ENCODE measurements at places on chromosomes 6 and 20. TPM values are rescaled to one million over a fixed set of nuclear protein-coding genes. Genes with fewer than 3 reads are reported as not detected.

GRCh38 chr6:713351-713750 is 20.4 kb upstream of the EXOC2 start:
- no peak overlapping the region for H3K4me3 ChIP-seq
- peaks cover 13% of the 10 kb centered on the region for H3K4me1 ChIP-seq

GRCh38 chr6:148746363-148747144 is at the start of gene UST:
Gene UST (plus strand): TSS chr6:148747030. CDS start chr6:148747431, 401 bp downstream.
- peaks cover 39% of the 10 kb centered on the region for H3K27me3 ChIP-seq
- peak; percentile 61 for DNase-seq
- peak within 1 kb of the TSS; percentile 97 for H3K4me3 ChIP-seq
- H3K27ac ChIP-seq: peak within 1 kb of the TSS; percentile 58
- no peaks in the 10 kb centered on the region for H3K36me3 ChIP-seq

DNA sequence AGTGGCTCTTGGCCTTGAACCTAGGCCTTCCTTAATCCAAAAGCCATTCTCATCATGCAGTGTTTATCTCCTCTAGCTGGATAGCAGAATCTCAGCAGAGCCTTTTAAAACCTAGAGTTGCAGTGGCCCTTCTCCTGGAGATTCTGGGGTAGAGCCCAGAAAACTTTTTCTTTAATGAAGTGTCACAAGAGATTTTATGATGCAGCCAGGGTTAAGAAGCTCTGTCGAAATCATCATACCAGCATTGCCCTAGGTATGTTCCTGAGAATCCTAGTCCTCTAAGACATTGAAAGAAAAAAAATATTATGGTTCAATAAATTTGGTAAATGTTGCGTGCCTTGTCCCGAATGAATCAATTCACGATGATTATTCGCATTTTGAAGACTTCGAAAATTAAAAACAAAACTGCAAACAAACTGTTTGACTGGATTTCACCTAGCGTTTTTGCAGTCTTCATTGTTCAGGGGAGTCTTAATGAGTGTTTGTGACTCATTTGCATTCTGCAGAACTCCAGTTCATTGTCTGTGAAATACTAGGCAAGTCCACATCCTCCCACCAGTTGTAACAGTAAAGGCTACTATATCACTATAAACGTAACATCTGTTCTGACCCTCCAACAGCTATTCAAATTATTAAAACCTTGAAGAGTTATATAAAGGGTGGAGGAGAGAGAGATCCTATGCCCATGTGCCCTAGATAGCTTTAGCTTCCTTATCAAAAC is 198.6 kb downstream of the UST start:
- H3K4me3 ChIP-seq: no peak overlapping the region
- DNase-seq: no peak
- no peaks in the 10 kb centered on the region for H3K27me3 ChIP-seq
- no peak overlapping the region for H3K27ac ChIP-seq

DNA sequence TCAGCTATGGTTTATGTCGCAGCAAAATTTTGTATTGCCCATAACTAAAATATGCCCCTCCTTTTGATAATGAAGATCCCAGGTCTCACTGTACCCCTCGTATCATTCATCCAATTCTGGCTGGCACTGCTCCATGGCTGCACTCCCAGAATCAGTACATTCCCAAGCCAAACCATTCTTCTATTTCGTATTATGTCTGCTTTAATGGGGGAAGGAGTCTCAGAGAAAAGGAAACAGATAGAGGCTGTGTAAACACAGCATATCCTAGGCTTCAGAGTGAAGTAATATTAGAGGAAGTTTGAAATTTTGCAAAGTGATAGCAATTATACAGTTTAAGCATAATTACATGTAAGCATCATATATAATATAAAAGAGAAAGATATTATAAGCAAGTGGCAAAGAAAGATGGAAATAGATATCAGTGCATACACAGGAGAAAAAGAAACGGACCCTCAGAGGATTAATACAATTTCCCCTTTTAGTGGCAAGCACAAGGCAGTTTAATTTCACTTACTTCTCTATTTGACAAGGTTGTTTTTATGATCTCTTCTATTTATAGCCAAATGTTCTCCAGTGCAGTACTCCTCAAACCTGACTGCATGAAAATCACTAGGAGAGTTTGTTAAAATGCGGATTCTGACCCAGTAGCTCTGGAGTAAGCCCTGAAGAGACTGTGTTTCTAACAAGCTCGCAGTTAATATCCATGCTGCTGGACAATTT is 56.5 kb upstream of the TENT5A start:
- no peaks in the 10 kb centered on the region for H3K36me3 ChIP-seq
- DNase-seq: no peak
- H3K27ac ChIP-seq: no peak overlapping the region
- no peak overlapping the region for H3K4me3 ChIP-seq
- no peaks in the 10 kb centered on the region for H3K4me1 ChIP-seq

DNA sequence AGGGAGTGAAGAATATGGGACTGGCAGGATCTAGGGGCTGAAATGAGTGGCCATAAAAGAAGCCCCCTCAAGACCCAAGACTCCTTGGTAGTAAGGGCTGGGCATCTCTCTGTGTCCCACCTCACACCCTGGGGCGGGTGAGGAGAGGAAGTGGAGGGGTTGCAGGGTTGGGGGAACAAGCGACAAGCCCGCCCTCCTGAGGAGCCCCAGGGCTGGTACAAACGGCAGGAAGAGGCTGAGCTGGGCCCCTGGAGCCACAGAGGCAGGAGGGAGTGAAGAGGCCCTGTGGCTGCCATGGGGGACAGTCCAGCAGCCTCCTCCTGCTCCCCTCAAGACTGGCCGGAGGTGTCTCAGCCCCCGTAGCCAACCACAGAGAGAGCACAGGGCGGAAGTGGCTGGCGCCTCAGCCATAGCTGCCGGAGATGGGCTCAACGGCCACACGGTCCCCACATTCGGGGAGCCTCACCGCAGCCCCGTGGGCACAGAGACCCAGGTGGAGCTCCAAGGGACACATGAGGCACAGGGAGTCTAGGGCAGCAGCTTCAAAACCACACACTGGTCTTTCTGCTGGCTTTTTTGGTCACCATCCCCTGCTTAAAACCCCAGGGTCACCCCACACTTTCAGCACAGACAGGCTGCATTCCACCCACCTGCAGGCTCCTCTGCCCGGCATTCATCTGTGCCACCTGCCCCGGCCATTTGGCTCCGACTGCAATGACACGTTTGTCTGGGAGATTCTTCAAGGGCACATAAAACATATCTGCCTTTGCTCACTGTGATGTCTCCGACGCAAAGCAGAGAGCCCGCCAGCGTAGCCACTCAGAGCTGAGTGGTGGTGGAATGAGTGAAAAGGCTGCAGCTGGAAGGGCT is 524 bp downstream of the C20orf203 start:
- H3K27me3 ChIP-seq: no peaks in the 10 kb centered on the region
- H3K27ac ChIP-seq: peak overlapping the region; percentile 13
- no peak overlapping the region for H3K4me3 ChIP-seq
- H3K4me1 ChIP-seq: peaks cover 20% of the 10 kb centered on the region

DNA sequence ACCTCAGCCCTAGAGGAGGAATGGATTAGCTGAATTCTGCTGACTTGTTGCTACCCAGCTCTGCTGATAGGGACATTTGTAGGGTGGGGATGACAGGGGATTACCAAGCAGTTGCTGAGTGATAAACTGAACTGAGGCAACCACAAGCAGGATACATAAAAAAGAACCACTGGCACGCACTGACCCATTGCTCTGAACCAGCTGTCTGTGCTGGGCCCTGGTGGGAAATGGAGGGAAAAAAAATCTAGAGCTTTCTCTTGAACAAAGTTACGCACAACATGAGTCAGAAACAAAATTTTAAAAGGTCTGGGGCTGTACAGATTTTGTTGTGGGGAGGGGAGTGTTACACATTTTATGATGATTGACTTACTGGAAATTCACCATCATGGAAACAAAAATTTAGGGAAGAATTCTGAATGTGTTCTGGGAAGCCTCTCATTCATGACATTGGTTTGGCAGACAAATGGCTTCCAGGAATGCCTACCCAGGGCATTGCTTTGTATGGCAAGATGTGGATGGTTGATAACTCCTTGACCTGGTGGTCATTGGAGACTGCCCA is 37.7 kb downstream of the FOXO3 start:
- H3K27me3 ChIP-seq: no peaks in the 10 kb centered on the region
- no peak overlapping the region for H3K27ac ChIP-seq
- no peaks in the 10 kb centered on the region for H3K36me3 ChIP-seq
- H3K4me1 ChIP-seq: peaks cover 11% of the 10 kb centered on the region
- no peak overlapping the region for H3K4me3 ChIP-seq

- H3K27me3 ChIP-seq: peaks cover 8% of the 10 kb centered on the region
- H3K27ac ChIP-seq: no peak overlapping the region
- no peaks in the 10 kb centered on the region for H3K4me1 ChIP-seq
- no peak for DNase-seq
- no peak overlapping the region for H3K4me3 ChIP-seq
- H3K36me3 ChIP-seq: no peaks in the 10 kb centered on the region
These were observed 15.7 kb upstream of the SAYSD1 start for GRCh38 chr6:39130691-39131090.

DNA sequence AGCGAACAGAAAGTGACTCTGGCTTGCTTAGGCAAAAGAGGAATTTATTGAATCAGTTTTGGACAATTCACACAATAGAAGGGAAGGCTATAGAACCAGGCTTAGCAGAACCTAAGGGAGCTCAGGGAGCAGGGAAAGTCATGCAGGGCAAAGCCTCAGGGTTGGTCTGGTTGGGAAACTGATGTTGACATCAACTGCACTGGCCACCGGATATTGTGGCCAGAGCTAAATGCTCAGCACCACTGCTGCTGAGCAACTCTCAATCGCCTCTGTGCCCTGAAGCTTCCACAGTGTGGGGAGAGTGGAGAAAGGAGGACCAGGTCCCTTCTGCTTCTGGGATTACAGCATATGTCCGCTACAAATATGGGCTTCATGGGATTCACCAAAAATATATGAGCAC is 93.3 kb upstream of the GCM1 start:
- no peaks in the 10 kb centered on the region for H3K36me3 ChIP-seq
- no peak for DNase-seq
- no peaks in the 10 kb centered on the region for H3K4me1 ChIP-seq
- no peak overlapping the region for H3K4me3 ChIP-seq
- H3K27ac ChIP-seq: no peak overlapping the region

- DNase-seq: no peak
- peaks cover 19% of the 10 kb centered on the region for H3K36me3 ChIP-seq
- no peaks in the 10 kb centered on the region for H3K27me3 ChIP-seq
- no peak overlapping the region for H3K4me3 ChIP-seq
- peaks cover 10% of the 10 kb centered on the region for H3K4me1 ChIP-seq
These were observed 67.5 kb upstream of the FBXO30 start for GRCh38 chr6:145882121-145882531.

DNA sequence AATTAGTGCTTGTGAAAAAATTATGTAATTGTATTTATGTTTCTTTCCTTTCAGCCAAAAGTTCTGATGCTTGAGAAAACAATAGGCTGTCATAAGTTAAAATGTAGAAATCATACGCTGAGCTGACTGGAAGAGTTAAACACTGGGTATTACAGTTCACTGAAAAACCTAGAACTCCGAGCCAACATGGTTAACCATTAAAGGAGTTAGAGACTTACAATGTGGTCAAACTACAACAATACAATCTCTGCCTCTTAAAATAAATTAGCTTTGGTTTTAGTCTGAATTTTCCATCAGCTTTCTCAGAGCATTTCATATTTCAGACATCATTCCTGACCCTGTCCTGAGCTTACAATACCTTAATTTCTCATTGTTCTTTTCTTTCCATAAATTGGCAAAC is 91.0 kb downstream of the COL12A1 start:
- H3K36me3 ChIP-seq: peaks cover 2% of the 10 kb centered on the region
- no peaks in the 10 kb centered on the region for H3K27me3 ChIP-seq
- H3K4me1 ChIP-seq: peaks cover 5% of the 10 kb centered on the region
- H3K4me3 ChIP-seq: no peak overlapping the region

GRCh38 chr6:150183105-150183504 is 40.3 kb downstream of the PPP1R14C start:
- no peak overlapping the region for H3K4me3 ChIP-seq
- no peaks in the 10 kb centered on the region for H3K36me3 ChIP-seq
- no peaks in the 10 kb centered on the region for H3K27me3 ChIP-seq
- H3K4me1 ChIP-seq: peaks cover 11% of the 10 kb centered on the region

DNA sequence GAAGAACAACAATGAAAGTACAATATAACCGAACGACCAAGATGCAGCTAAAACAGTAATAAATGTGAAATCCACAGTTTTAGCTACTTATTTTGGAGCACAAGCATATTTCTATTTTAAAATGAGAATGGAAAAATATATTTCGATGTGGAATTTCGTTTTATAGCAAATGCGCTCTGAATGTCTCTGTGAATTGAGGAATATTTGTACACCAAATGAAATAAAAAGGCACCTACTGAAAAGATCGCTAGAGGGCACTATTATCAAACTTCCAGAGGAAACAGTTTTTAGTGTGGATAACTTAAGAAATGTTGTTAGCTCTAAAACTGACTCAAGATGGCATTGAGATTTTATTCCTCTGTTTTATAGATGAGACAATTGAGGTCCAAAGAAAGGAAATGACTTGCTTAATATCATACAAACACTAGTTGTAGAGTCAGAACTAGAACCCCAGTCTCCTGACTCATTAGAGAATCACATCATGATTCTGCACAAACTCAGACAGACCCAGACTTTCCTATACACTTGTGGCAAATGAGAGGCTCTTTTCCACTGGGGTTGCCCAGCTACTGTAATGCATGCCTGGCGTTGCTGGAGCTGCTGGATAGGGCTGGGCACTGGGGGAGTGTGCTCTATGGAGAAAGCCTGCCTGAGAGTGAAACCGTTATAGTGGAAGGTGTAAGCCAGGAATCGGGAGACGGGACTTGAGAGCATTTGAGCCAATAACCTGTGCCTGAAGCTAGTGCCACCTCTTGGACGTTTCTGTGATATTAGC is 51.9 kb downstream of the GCLC start:
- H3K27ac ChIP-seq: no peak overlapping the region
- H3K4me3 ChIP-seq: no peak overlapping the region
- H3K4me1 ChIP-seq: peaks cover 3% of the 10 kb centered on the region
- H3K36me3 ChIP-seq: peaks cover 1% of the 10 kb centered on the region

C20orf144 gene
- total RNA-seq: 0.44 TPM

PROKR2 gene
- not detected for total RNA-seq

GNMT gene
- 1.5 TPM for total RNA-seq

PSORS1C1 gene
- total RNA-seq: not detected

GNAS-AS1 gene
- 3.8 TPM for total RNA-seq

All from neural crest cell (in vitro differentiated cells).